Stimulated activated naive CD4-positive, alpha-beta T cell (primary cell): ENCODE measurements at places on chromosomes 12 and 14.

- no peak for DNase-seq
These were observed 3.7 kb downstream of the ANG start for GRCh38 chr14:20692116-20692751.

GRCh38 chr14:32186248-32186647 lies 15.6 kb upstream of the RNU6-7 start:
- no peak for DNase-seq

DNA sequence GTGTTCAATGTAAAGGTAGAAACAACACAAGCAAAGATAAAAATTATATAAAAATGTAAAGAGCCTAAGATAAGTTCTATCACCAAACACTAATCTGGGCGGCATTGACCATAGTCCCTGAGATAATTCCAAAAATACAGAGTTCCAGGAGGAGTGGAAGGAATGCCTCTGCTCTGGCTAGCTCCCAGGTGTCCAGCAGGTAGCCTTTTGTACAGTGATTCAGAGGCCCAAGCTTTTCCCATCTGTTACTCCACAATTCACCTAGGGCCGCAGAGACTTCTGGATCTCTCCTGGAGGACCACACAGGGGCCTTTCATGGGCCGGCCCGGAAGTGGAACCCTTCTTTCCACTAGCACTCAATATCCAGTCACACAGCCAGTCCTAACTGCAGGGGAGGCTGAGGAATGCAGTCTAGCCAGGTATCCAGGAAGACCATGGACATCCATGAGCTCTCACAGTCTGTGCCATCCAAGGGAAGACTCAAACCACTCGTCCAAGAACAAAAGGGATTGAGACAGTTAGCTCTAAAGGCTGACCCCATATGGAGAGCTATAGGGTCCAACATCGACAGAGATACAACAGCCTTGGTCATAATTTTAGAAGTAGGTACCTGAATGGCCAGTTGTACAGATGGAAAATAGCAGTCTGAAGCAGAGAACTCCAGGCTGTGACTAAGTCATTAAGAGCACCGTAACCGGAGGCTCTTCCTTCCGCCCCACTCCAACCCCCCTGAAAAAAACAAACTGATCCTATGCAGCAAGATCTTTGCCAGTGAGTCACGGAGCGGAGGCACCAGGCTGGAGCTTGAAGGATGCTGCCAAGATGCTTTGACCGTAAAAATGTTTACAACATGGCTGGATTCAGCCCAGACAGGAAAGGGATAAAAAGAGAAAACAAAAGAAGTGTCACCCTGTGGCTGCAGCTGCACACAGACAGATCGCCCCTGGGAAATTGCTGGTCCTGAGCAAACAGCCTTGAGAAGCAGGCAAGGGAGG lies 204.8 kb downstream of the NUAK1 start:
- no peak for DNase-seq

DNA sequence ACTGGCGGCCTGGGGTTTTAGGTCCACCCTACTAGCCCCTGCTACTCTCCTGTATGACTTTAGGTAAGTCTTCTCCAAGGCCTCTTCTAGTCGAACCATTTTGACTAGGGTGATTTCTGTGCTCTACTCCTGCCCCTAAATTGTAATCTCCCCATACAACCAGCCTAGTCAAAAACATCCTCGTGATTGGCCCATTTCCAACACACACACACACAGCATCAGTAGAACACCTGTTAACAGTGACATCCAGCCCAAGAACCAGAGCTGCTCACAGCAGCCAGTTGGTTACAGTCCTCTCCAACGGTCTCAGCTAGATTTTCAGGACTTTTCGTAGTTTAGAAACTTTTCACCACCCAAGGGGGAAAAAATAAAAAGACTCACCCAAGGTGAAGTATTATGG lies 30.9 kb downstream of the NT5DC3 start:
- no peak for DNase-seq

- DNase-seq: no peak
These were observed 63.6 kb downstream of the TMCC3 start for GRCh38 chr12:94586589-94587259.

DNA sequence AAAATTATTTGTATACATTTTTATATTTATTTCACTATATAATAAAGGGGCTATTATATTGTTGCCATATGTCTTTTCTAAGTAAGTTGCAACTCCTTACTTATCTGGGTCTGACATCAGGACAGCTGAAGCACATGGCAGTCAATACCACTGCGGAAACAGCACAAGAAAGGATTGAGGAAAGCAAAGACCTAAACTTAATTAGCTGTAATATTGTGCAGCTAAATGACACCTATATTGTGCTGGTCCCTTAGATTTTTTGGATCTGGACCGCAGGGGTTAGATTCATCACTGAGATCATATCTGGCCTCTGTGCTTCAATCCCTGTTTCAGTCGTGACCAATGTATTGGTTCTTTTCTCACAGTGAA lies 359.6 kb upstream of the DIO2 start:
- DNase-seq: no peak

- peak; percentile 46 for DNase-seq
These were observed 54.2 kb downstream of the C12orf42 start for GRCh38 chr12:103441437-103442181.

DNA sequence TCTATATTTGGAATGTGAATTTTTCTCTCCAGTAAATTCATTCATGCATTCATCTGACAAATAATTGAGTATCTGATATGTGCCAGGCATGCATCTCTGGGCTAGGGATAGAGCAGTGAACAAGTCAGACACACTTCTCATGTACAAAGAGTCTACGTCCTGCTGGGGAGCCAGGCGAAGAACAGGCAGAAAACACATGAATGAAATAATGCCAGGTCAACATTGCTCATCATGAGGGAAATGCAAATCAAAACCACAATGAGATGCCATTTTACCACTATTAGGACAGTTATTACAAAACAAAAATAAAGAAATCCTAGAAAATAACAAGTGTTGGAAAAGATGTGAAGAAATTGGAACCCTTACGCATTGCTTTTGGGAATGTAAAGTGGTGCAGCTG lies 90.3 kb downstream of the PAX9 start:
- no peak for DNase-seq

GRCh38 chr14:38526826-38527501 lies 271.1 kb upstream of the CLEC14A start:
- no peak for DNase-seq
